ENCODE measurements at places on chromosomes 4 and X.
A peak's percentile ranks its signal among the peaks of the same experiment; 100 is the strongest.

GRCh38 chrX:49910344-49910743 lies 12.1 kb upstream of the CLCN5 start:
- no peak for DNase-seq

GRCh38 chrX:133465254-133465653 lies 50.0 kb upstream of the GPC4 start:
- no peak for DNase-seq

DNA sequence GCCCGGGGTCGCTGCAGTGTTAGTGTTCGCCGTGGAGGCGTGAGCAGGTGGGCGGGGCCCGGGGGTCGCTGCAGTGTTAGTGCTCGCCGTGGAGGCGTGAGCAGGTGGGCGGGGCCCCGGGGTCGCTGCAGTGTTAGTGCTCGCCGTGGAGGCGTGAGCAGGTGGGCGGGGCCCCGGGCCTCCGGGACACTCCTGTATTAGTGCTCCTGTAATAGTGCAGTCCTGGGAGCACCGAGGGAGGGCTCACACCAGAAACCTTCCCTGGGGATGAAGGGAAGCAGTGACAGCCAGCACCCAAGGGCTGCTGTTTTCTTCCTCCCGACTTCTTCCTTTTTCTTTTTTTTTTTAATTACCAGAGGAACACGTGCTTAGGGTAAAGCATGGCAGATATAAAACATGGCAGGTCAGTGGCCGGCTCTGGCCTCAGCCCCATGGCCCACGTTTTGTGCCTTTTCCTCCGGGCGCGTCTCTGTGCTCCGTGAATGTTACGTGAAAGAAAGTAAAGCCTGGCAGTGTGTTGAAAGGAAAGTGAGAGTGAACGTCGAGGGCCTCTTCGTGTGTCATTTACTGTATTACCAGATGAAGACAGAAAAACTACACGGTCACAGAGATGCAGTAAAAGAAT lies 42.0 kb downstream of the PCGF3 start:
- DNase-seq: no peak

DNA sequence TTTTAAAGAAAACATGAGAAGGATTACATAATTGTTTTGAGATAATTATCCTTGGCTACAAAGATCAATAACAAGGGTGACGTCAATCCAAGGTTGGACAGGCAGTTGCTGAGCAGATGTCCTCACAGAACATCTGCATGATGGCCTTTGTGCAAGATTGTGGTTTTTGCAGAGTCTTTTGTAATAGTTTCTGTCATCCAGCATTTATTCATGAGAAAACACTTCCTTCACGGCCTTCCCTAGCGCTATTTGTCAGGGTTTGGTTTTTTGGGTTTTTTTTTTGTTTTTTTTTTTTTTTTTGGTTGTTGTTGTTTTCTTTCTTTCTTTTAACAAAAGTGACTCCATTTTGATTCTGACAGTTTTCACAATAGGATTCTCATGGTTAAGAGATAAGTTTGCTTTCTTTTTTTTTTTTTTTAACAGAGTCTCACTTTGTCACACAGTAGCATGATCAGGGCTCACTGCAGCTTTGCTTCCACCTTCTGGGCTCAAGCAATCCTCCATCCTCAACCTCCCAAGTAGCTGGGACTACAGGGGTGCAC lies 31.5 kb upstream of the ELF2 start:
- DNase-seq: peak; percentile 60

- DNase-seq: no peak
Observed at GRCh38 chr4:145035494-145036136, 62.4 kb downstream of the ANAPC10 start.

- no peak for DNase-seq
Observed at GRCh38 chr4:80448056-80448455, 112.5 kb downstream of the CFAP299 start.

DNA sequence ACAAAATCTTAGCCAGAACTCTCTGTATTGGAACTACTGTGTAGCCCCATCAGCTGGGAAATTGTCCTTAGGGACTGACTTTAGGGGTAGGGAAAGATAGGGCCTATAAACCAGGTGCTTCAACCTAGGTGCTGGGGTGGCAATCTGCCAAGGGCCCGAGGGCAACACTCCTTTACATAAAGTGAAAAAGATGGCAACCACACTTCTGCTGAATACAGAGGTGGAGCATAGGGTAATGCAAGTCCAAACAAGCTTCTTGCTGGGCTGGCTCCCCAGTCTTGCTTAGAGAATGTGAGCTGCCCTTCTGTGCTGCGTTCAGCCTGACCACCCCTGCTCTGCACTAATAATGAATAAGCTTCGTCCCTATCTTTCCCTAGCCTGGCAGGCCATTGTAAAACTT lies 9.8 kb downstream of the ZBTB33 start:
- DNase-seq: no peak

DNA sequence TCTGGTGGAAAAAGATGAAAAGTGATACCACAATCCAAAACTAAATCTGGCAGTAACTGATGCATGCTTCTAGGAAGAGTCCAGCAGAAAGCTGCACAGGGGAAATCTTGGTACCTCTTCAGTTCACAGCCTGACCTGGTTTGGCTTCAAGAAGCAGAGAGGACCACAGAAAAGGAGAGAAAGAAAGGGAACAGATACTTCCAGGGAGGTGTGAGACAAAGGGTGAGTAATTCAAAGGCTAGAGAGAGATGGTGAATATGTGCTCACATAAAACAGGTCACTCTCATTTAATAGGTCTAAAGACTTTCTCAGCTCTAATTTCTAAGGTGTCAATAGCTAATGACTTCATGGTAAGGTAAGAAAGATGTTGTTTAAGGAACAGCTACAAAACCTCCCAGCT lies 11.2 kb downstream of the FGFBP2 start:
- DNase-seq: no peak

DNA sequence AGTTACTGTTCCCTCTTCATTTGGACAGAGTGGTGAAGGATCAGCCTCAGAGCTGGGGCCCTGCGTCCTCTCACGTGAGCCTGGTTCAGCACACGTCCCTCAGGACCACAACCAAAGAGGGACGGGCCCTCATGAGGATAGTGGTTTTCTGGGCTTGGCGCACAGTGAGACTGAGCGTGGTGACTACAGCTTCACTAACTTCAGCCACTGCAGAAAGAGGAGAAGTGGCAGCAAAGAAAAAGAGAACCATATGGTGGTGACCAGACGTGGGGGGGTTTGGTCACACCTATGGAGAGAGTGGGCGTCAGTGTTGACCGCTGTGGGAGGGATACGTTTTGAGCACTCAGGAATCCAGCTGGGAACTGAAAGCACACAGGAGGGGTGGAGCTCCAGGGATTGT lies 21.8 kb upstream of the TNIP3 start:
- no peak for DNase-seq

- peak; percentile 98 for DNase-seq
Observed at GRCh38 chr4:158810487-158811215, 41.8 kb downstream of the FNIP2 start.

GRCh38 chr4:130288576-130288975 lies 1192.6 kb downstream of the C4orf33 start:
- no peak for DNase-seq

DNA sequence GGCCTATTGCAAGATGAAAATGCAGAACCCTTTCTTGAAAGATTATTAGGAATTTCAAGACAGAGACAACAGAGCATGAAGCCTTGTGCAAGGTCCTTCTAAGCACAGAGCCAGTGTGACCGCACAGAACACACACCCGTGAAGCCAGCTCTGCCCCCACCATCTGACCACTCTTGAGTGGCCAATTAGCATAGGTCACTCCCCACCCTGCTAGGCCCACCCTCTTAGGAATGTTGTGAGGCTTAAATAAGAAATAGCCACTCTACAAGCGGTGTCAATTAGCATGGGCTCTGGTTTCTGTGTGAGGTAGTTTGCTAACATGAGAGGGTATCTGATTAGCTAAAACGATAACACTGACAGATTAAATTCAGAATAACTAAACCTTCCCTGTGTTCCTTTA lies 152.9 kb downstream of the PTTG2 start:
- no peak for DNase-seq

DNA sequence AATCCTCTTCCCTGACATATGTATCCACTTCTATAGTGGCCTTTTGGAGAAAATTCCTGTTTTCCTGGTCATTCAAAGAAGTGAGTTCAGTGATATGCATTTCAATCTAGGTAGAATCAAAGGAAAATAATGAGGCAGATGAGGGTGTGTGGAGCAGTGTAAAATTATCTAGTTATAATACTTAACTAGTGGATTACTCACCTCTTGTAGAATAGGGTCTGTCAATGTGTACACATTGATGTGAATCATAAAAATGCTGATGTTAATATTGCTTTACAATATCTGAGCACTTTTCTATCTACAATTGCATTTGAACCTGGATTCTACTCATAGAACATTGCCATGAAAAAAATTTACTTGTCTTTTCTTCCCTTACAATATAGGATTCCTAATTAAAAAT lies 293.5 kb downstream of the GBA3 start:
- DNase-seq: no peak

DNA sequence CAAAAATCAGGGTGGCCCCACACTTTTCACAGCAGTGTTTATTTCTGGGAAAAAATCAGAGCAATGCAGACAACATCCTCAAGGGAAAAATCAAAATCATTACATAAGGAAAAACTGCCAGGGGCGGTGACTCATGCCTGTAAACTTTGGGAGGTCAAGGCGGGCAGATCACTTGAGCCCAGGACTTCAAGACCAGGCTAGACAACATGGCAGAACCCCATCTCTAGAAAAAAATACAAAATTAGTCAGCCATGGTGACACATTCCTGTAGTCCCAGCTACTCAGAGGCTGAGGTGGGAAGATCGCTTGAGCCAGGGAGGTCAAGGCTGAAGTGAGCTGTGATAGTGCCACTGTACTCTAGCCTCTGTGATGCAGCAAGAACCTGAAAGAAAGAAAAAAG lies 102.8 kb downstream of the NAF1 start:
- no peak for DNase-seq

DNA sequence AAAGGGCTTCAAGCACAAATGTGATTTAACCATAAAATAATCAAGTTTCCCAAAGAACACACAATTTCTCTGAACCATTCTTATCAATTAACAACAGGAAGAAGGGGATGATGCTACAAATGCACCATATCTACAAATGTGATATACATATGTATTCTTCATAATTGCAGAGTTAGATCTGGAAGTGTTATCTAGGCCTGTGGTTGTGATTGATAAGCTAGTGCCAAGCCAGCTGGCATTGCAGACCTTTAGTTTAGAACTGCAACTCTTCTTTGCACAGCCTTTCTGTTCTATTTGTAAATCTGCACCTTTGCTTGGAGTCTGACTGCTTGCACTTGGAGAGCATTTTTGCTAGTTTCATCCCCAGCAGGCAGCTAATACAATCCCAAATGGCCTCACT lies 145.5 kb upstream of the NPY2R start:
- DNase-seq: no peak

- DNase-seq: no peak
Observed at GRCh38 chr4:147776716-147777115, 44.8 kb downstream of the ARHGAP10 start.

- DNase-seq: peak; percentile 88
Observed at GRCh38 chr4:159655547-159655946, 552.7 kb downstream of the RAPGEF2 start.

DNA sequence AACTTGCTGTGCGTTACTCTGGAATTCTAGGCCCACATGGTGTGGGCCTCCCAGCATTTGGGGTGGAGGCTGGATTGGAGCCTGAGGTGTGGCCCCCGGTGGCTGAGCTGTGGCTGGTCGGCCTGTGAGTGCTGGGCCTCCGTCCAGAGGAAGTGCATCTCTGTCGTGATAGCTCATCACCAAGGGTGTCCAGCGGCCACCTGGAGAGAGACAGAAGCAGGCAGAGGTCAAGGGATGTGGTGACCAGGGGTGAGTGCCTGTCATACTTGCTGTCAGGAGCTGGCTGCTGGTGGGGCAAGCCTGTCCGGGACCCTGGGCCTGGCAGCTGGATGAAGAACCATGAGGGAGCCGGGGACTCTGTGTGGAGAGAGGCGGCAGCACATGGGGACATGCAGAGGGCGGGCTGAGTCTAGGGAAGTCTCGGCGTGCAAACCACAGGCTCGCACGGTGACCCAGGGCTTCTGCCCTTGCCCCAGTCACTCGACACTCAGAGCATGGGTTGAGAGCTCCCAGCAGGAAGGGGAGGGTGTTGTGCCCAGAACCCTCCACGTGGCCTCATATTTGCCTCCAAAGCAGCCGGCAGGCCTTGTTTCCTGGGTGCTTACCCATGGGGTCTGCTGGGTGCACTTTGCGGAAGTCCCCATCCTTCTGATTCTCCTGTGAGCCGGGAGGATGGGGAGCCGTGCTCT lies 6.2 kb downstream of the SORCS2 start:
- no peak for DNase-seq

- DNase-seq: no peak
Observed at GRCh38 chr4:7549866-7550265, 115.1 kb upstream of the PSAPL1 start.

DNA sequence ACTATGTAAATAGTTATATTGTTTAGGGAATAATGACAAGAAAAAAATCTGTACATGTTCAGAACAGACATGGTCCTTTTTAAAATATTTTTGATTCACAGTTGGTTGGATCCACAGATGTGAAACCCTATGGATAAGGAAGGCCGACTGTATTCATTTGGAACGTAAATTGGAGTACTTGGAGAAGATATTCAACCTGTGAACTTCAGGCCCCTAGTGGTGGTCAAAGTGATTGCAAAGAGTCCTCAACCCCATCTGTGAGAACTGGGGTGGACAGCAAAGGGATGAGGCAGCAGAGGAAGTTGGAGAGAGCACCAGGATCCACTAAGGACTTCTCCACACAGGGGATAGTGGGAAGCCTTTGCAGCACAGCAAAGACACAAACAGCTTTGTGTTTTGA lies 6.2 kb upstream of the CXCL13 start:
- no peak for DNase-seq

Data from non-pigmented ciliary epithelial cell (primary cell).